ENCODE measurements at places on chromosomes 7 and 10. TPM values are rescaled to one million over a fixed set of nuclear protein-coding genes. Genes with fewer than 3 reads are reported as not detected.

Gene EZH2
- total RNA-seq, result 12.9 TPM

Gene GDF2
- not detected for total RNA-seq

Gene SLC39A12
- not detected for total RNA-seq

Gene UNCX
- total RNA-seq, result not detected

Gene SH2B2
- not detected for total RNA-seq

Gene GAD2
- not detected for total RNA-seq

GRCh38 chr10:128812000-128812399 lies 655.0 kb upstream of the MGMT start:
- DNase-seq, result peak; percentile 42

DNA sequence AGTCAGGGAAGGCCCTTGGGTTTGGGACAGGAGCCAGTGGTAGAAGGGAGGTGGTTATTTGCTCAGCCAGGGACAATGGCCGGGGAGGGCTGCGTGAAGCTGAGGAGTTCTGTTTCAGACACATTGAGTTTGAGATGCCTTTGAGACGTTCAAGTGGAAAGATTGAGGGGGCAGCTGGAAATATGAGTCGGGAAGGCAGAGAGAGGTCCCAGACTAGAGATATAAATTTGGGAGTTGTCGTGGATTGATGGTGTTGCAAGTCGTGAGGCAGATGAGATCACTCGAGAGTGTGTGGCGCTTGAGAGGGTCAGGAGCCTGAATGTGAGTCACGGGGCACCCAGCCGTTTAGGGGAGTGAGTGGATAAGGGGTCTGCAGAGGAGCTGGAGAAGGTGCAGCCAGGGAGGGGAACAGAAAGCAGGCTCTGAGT lies 73.3 kb downstream of the ZMIZ1 start:
- DNase-seq, result no peak

- DNase-seq, result no peak
Observed at GRCh38 chr10:97243836-97244235, 48.6 kb downstream of the ARHGAP19 start.

- no peak for DNase-seq
Observed at GRCh38 chr10:12535656-12536055, 186.3 kb downstream of the CAMK1D start.

- DNase-seq, result no peak
Observed at GRCh38 chr7:32043688-32044087, 26.5 kb downstream of the PDE1C start.

- DNase-seq, result peak; percentile 41
Observed at GRCh38 chr7:139648941-139649425, 125.5 kb downstream of the CLEC2L start.

DNA sequence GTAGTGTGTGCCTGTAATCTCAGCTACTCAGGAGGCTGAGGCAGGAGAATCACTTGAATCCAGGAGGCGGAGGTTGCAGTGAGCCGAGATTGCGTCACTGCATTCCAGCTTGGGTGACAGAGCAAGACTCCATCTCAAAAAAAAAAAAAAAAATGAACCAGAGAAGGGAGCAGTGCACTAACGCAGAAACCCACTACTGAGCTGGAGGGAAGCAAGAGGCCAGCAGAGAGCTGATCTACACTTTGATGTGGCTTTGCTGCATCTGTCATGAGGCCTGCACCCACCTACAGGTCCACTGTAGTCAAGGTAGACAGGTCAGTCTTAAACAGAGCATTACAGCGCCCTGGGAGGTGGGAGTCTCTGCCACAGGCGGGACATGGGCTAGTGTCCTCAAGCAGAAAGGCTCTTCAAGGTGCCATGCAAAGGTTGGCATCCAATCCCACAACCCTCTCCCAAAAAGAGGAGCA lies 30.0 kb downstream of the MAT1A start:
- no peak for DNase-seq

- peak; percentile 92 for DNase-seq
Observed at GRCh38 chr7:101077303-101078086, 7.8 kb upstream of the TRIM56 start.

GRCh38 chr10:133379152-133379800 lies at the start of gene PAOX:
TSS of gene PAOX (plus strand) at chr10:133379262. CDS start at chr10:133379317, 55 bp downstream.
- DNase-seq, result peak; percentile 75

GRCh38 chr7:93579431-93579830 lies 4.9 kb upstream of the CALCR start:
- no peak for DNase-seq

- DNase-seq, result no peak
Observed at GRCh38 chr10:121457729-121458128, 140.5 kb downstream of the FGFR2 start.

- DNase-seq, result no peak
Observed at GRCh38 chr10:103180491-103180890, 12.6 kb downstream of the NT5C2 start.

DNA sequence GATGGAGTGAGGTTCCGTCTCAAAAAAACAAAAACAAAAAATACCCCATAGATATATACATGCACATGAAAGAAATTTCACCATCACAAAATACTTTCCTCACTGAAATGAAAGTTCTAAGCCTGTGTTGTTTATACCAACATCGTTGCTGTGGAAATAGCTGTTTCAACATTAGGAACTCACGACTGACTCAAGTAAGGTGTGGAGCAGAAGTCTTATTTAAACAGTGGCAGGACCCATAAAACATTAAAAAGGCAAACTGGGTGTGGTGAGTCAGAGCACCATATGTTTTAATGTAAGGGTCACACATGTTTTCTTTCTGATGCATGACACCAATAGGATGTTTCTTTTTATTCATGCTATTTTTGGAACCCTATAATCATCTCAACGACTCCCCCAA lies 48.3 kb downstream of the BAIAP2L1 start:
- peak; percentile 88 for DNase-seq

GRCh38 chr10:51926337-51926736 lies 226.9 kb upstream of the CSTF2T start:
- DNase-seq, result no peak

DNA sequence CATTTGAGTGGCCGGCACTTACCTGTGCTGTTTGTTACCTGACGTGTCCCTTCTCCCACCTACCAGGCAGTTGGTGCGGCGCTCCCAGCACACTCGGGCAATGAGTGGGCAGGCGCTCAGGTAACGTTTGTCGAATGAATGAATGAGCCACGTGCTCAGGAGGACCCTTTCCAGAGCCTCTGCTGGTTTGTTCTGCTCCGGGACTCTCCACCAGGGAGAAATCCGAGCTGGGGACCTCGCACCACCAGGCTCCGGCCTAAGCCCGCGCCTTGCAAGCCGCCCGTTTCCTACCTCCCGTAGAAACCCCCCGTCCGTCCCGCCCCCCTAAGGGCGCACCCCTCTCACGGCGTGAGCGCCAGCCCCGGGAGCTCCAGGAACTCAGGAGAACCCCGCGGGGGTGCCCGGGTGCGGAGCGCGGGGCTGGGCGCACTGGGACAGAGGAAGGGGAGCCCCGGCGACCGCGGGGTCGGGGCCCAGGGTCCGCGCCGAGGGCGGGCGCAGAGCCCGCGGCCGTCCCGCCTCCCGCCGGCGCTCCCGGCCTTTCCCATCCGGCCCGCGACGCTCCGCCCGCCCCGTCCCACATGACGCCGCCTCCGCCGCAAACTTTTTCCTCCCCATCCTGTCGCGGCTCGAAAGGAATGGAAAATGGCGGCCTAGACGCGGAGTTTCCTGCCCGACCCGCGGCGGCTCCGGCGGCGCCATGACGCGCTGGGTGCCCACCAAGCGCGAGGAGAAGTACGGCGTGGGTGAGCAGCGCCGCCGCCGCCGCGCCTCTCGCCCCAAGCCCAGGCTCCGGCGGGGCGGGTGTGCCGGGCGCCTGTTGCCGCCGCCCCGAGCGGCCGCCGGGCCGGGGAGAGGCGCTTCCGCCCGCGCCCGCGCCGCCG lies at the start of gene DOCK1:
Gene DOCK1 (plus strand): TSS at position 611 of the 884 bp plus-strand sequence. CDS start 90 bp downstream, at position 701.
- DNase-seq, result peak; percentile 67

DNA sequence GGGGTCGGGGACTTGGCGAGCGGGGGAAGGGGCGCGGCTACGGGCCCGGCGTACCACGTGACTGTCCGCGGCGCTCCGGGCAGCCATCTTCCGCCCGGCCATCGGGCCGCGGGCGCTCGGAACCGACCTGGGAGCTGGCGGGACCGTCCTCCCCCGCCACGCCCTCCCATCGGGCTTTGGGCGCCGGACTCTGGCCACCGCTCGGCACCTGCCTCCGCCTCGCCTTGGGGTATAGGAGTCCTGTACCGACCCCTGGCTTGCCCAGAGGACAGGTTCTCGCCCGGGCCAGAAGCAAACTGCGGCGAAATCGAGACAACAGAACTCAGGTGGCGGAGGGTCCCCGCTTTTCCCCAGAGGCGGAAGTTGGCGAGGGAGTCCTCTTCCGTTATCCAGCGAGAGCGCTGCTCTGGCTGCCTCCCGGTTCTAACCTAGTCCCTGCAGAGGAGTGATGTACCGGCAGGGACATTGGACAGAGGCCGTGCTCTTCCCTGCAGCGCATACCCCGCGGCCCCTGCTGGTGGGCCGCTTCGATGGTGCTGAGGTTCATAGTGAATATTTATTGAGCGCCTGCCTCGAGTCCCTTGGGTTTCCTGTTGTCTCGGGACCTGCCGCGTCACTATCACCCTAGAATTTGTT lies 1.2 kb upstream of the SGMS1 start:
- peak; percentile 89 for DNase-seq

GRCh38 chr7:68813551-68814080 lies 784.7 kb upstream of the AUTS2 start:
- DNase-seq, result peak; percentile 83

DNA sequence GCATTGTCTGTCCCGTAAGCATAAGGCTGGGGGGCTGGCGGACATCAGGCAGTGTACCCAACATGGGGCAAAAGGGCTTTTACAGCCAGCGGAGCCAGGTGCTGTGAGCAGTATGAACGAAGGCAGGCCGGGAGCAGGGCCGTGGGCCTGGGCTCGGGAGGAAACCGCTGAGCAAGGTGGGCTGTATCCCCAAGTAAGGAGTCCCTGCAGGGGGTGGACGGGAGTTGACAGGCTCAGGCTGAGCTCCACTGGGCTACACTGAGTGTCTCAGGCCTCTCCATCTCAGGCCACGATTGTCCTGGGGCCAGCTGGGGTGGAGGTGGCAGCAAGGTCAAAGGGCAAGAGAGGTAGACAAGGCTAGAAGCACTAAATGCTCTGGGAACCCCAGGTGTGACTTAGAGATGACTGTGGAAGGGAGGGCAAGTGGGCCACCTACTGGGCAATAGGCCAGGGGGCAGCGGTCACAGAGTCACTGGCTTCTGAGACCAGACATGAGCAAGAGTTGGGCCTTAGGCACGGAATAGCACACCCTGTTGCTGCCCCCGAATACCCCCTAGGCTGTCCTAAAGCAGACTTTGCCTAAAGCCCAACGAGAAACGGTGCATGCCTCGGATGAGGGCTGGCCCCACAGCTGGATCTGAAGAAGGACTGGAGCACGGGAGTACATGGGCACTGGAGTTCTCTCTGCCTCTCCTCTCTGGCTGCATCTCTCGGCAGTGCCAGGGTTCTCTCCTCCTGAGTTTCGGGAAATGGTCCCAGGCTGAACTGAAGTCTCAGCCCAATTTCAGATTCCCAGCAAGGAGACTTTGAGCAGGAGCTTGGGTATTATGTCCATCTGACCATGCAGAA lies 10.8 kb upstream of the RAMP3 start:
- no peak for DNase-seq

DNA sequence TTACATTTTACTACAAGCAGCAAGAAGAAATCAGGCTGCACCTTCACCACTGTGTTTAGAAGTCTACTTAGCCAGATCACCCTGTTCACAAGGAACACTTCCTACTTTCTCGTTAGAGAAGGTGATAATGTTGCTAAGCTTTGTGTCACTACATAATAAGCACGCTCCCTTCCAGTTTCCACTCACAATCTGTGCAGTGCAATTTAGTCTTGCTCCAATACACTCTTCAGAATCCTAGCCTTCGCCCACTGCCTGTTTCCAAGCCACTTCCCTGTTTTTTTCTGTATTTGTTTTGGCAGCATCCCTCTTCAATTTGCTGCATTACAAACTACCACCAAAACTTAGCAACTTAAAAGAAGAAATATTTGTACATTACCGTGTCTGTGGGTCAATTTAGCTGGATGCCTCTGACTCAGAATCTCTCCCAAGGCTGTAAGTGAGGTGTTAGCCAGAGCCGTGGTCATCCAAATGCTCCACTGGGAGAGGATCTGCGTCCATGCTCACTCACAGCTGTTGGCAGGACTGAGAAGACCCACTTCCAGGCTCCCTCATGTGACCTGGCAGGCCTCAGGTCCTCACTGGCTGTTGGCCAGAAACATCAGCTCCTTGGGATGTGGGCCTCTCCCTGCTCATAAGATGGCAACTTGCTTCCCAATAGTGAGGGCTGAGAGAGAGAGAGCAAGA lies 110.4 kb downstream of the PON1 start:
- no peak for DNase-seq

GRCh38 chr7:157760004-157760730 lies 423.4 kb downstream of the DNAJB6 start:
- DNase-seq, result no peak

GRCh38 chr10:93420944-93421825 lies 60.9 kb downstream of the MYOF start:
- DNase-seq, result no peak

- DNase-seq, result no peak
Observed at GRCh38 chr10:126042354-126042753, 146.0 kb downstream of the FANK1 start.

DNA sequence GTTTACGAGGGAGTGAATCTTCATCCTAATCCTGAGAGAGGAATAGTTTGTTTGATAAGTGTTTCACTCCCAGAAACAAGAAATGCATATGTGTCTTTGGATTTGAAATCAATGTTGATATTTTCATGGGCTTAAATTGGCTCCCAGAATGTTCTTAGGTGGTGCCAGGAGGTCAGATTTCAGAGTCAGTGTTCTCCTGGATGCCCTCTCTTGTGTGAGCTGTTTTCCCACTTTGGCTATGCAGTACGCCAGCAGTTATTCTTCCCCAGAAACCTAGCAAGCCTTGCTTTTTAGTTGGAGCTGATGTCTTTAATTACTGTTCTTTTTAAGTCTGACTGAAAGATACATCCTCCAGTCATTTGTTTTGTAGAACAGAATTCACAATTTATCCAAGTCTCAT lies 291.4 kb downstream of the DNAJB9 start:
- DNase-seq, result no peak

DNA sequence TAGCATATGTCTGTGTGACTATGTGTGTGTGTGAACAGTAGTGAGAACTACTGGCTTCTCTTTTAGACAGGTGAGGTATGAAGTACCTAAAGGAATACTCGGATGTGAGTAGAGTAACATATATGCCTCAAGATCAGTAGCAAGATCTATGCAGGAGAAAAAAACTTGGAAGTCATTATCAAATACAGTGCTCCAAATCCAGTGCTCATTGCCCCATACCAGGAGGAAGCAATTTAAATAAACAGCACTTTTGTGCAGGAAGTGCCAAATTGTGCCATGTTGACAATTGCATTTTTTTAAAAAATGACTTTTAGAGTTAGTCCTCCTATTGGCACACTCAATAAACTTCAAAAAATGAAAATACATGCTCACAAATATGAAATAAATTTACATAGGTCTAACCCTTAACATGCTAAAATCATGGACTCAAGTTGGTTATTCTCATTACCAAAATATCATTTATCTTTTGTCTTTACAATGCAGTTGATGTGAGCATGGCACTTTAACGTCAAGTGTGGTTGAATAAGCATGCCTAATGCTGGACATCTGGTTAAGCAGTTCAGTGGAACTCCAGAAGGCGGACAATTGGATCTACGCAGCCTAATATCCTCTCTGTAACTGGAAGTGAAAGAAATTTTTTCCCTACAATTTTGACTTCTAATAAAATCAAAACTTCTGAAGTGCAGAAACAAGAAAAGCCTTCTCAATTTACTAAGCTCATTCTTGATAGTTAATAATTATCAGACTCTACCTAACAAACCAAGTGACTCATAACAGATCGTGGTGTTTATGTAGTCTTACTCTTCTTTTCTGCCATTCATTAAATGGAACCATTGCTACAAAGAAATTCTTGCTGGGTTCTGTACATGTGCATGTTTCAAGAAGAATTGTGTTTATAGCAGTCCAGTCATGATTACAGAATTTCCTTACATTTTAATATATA lies 195.2 kb downstream of the MDFIC start:
- no peak for DNase-seq

- no peak for DNase-seq
Observed at GRCh38 chr7:112215787-112216186, 9.3 kb downstream of the ZNF277 start.
